ENCODE measurements at places on chromosomes 6 and 20.

DNA sequence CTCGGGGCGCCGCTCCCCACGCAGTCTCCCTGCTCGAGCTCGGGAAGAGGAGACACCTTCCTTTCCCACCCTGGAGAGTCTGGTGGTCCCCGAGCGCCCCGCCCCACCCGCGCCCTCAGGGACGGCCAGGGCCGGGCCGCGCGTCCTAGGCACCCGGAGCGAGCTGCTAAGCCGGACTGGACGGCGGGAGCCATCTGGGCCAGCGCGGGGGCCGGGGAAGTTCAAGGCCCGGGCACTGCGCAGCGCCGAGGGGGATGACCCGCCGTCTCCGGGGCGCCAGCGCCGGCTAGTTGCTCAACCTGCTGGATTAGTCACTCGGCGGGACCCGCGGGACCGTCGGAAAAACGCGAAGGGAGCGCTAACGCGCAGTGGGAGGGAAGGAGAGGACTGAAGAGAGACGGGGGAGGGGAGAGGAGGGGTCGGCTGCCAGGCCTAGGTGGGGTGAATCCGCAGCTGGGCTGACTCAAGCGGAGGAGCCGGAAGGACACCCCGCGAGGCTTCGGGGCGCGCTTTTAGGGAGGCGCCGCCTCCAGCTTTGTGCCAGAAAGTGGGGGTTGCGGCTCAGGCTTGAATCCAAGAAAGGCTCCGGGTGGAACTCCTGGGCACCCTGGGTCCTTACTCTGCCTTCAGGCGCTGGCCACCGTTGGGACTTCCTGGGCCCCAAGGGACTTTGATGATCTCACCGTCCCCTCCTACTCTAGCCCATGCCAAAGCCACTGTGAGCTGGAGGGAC, 75.7 kb upstream of the FOXP4 start:
- peak; percentile 32 for DNase-seq

GRCh38 chr20:34074101-34074760, 37.8 kb downstream of the EIF2S2 start:
- no peak for DNase-seq

GRCh38 chr6:149823013-149823412, 41.1 kb downstream of the LRP11 start:
- DNase-seq, result no peak

GRCh38 chr6:144335914-144336313, 50.8 kb downstream of the UTRN start:
- peak; percentile 72 for DNase-seq

GRCh38 chr6:124573953-124574352, 388.3 kb upstream of the RNF217 start:
- no peak for DNase-seq

- DNase-seq, result no peak
Observed at GRCh38 chr20:59176812-59177211, 13.2 kb downstream of the ZNF831 start.

GRCh38 chr6:34284563-34285447, 36.0 kb upstream of the SMIM29 start:
- no peak for DNase-seq

- DNase-seq, result peak; percentile 79
Observed at GRCh38 chr6:107064579-107065065, 36.6 kb downstream of the MTRES1 start.

DNA sequence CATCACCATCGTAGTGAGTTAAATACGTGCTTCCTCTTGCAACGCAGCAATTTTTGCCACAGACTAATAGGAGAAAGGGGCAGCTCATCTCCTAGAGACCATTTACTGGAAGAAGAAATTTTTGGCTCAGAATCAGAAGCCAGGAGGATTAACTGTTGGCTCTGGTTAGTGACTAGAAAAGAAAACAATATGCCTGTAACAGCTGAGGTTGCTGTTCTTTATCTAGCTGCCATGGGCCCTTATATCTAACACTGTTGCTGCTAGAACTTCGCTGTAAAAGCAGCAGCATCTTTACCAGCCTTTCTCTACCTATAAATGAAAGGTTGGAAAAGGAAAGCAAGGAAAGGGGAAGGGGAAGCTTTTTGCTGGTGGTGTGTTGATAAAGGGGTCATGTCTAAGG, 65.9 kb downstream of the FAM135A start:
- DNase-seq, result no peak

- DNase-seq, result no peak
Observed at GRCh38 chr6:70954750-70955149, 2.1 kb downstream of the B3GAT2 start.

- DNase-seq, result no peak
Observed at GRCh38 chr6:126698732-126699240, 358.9 kb downstream of the CENPW start.

DNA sequence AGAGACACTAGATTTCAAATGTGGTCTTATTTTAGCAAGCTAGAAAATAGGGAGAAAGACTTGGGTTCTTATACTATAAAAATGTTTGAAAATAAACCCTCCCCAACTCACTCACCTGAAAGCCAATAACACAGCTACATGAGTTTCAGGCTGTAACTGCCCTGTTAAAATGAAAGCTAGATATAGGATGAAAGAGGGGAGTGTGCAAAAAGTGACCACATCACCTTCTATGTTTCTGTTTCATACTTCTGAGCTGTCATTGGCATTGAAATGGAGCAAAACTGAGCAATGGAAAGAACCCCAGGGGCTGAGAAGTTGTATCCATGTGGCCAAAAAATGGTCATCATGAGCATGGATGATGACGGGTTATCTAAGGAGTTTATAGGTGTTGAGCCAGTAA, 148.1 kb upstream of the TENT5A start:
- no peak for DNase-seq

DNA sequence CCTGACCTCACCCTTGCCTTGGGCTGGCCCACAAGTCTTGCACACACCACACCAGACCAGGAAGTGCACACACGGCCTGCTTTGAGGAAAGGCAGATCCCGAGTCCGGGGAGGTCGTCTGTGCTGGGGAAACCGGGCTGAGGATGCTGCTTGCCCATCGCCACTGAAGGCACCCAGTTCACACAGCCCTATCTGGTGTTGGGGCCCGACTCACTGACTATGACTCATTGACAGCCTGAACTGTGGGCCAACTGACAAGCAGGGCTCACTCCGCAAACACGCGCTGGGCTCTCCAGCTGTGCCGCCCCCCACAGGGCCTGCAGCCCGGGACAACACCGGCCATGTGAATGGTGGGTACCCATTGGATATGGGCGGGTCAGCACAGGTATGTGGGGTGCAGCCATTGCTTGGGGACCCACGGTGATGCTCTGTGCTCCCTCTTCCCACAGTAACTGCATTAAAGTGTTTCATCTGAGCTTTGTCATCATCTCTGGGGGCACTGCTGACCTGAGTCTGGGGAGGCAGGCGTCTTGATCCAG, 1.6 kb downstream of the SAMD10 start:
- DNase-seq, result peak; percentile 66

DNA sequence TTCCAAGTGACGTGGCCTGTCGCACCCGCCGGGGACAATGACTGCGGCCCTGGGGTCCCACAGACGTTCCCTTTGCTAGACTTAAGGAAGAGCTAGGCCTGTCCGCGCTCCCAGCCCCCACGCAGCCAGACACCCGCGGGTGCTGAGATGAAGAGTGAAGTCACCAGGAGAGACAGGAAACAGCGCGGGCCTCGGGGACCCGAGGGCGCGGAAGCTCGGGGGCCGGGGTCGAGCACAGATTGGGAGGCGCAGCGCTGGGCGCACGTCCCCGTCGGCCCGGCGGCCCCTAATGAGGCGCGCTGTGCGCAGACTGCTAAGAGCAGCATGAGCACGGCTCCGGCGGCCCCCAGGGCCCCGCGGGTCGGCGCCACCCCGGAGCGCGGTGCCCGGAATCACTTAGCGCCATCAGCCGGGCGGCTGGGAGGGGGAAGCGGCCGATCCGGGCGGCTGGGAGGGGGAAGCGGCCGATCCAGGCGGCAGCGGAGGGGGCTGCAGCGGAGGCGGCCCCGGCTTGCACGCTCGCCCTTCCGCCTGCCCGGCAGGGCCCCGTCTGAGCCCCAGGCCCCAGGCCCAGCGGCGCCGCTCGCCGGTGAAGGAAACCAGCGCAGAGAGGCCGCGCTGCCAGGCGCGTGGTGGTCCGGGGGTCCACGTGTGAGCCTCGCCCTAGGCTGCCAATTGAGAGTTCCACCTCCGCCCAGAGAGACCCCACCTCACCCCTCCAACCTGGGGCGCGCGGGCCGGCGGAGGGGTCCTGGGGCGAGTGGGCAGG, 8.3 kb upstream of the AVP start:
- no peak for DNase-seq

DNA sequence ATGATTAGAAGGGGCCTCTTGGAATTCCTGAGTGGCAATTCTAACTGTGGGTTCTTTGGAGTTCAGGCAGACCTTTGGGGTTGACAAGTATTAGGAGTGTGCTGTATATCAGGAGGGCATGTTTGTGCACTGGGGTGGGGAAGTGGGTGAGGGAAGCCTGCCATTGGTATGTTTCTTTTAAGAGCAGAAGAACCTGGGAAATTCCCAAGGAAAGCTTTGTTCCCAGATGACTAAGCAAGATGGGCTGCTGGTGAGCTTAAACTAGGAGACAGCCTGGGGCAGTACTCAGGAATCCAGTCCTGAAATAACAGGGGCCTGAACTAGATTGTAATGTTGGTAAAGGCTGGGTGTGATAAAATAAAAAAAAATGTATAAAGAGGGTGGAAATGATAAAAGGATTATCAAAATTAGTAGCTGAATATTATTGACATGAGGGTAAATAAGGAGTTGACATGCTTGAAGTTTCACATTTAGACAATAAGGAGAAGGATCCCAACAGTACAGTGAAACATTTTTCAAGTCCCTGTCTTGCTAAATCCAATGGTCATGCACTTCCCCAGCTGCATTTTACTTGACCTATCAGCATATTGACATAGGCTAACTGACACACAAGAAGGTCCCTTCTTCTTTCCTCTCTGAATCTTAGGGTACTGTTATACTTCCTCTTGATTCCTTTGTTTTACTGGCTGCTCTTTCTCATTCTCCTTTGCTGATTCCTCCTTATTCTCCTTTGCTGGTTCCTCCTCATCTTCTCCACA, 18.4 kb upstream of the IFNGR1 start:
- DNase-seq, result peak; percentile 98

DNA sequence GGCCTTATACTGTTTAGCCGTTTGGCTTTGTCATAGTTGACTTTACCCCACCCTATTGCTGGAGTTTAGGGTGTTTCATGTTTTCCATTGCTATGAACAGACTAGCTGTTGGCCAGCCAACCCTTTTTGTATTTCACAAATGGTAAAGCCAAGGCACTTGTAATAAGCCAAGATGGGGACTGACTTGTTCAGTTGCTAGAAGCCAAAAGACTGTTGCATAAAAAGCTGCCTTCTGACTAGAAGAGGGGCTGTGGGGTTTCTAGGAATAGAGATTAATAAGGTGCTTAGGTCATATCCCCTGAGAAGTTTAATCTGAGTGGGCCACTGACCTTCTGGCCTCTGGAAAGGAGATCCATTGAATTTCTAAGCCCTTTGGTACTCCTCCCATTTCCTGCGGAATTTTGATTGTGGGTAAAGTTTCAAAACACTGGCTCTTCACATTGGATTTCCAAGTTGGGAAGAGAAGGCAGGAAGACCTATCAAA, 211.1 kb downstream of the PLCB4 start:
- DNase-seq, result no peak

GRCh38 chr6:129672881-129673631, 36.9 kb downstream of the ARHGAP18 start:
- DNase-seq, result peak; percentile 73

- DNase-seq, result no peak
Observed at GRCh38 chr6:44123544-44123943, 3.7 kb downstream of the MRPL14 start.

- no peak for DNase-seq
Observed at GRCh38 chr6:100592929-100593328, 128.2 kb upstream of the SIM1 start.

- DNase-seq, result no peak
Observed at GRCh38 chr6:163398815-163399214, 15.7 kb upstream of the QKI start.

GRCh38 chr6:125930765-125931418, 25.7 kb upstream of the HINT3 start:
- no peak for DNase-seq

DNA sequence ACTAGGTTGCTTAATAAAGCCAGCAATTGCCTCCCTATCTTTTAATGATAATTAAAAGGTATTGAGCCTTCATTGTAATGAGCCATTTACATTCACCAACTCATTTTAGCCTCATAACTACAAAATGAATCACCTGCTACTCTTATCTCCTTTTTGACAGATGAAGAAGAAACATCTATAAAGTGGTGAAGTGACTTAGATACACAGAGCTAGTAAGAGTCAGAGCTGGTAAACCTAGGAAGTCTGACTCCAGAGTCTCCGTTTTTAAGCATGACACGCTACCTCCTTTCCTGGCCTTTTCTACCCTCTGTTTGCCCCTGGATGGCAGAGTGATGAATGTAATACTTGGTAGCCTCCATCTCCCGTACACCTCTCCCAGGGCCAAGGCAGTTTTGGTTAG, 93.5 kb downstream of the SPTLC3 start:
- peak; percentile 61 for DNase-seq

- peak; percentile 66 for DNase-seq
Observed at GRCh38 chr6:169173532-169174268, 79.9 kb downstream of the THBS2 start.

GRCh38 chr20:59829054-59829785, 104.2 kb downstream of the SYCP2 start:
- no peak for DNase-seq

DNA sequence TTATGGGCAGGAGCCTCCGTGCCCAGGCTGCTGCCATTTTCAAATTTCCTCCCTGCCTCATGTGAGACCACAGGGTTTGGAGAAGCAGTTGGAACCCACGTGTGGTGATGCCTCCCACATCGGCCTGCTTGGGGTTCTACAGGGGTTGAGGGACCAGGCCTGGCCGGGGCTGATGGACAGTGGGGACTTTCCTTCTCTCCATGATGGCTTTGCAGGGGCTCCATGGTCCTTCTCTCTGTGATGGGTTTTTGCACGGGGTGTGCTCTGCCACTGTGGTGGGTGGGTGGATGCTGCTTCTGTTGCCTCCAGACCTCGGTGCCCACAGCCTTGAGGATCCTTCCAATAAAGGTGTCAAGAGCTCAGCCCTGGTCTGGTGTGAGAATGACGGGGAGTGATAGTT, 54.4 kb downstream of the ADNP start:
- DNase-seq, result no peak

- no peak for DNase-seq
Observed at GRCh38 chr20:34213213-34213612, 28.0 kb upstream of the ASIP start.

- no peak for DNase-seq
Observed at GRCh38 chr6:137254966-137255365, 35.8 kb upstream of the IFNGR1 start.

DNA sequence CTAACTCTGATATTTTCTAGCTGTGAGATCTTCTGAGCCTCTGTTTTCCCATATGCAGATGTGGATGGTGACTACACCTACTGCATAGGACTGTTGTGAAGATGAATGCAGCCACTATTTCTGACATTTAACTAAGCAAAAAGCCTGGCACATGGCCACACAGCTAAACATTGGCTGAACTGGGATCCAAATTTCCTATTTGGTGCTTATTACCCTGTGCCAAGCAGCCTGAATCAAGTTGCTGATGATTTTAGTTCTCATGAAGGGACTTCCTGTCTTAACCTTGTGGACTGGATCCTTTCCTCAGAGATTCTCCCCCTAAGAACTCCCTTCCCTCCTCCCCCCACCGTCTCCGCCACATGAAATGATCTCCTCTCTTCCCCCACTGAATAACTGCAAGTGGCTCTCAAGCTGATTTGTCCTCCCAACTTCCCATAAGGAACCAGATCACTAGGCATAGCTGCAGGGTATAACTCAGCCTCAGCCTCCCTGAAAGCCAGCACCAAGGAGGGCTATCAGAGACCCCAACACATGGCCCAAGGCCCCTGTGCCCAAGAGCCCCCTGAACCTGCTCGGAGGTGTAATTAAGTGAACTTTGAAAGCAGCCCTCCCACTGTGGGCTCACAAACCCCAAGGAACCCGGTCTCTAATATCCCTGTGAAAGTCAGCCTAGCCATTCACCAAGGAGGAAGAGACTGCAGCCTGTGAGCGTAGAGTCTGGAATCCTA, 55.7 kb downstream of the MAFB start:
- no peak for DNase-seq

Data from NCI-H226 (cell line).